Panc1 (cell line): ENCODE measurements at places on chromosomes 3 and 15. TPM values are rescaled to one million over a fixed set of nuclear protein-coding genes. Genes with fewer than 3 reads are reported as not detected.

CPLX3 gene
- not detected for total RNA-seq

PLXND1 gene
- 248 TPM for total RNA-seq

DNA sequence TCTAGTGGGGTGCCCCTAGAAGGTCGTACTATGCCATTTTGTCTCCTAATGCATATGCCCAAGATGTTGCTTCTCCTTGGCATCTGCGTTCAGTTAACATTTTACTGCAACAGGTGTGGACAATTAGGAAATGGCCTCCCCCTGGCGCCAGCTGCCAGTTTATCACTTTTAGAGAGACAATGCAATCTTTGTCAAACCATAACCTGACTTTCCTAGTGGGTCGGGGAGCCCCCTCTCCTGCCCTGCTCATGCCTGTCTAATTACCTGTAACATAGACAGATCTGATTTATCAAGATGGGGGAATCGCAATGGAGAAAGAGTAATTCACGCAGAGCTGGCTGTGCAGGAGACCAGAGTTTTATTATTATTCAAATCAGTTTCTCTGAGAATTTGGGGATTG, 353.7 kb upstream of the SGO1 start:
- no peak for DNase-seq

SGO1 gene
- total RNA-seq, result 14.8 TPM

DNA sequence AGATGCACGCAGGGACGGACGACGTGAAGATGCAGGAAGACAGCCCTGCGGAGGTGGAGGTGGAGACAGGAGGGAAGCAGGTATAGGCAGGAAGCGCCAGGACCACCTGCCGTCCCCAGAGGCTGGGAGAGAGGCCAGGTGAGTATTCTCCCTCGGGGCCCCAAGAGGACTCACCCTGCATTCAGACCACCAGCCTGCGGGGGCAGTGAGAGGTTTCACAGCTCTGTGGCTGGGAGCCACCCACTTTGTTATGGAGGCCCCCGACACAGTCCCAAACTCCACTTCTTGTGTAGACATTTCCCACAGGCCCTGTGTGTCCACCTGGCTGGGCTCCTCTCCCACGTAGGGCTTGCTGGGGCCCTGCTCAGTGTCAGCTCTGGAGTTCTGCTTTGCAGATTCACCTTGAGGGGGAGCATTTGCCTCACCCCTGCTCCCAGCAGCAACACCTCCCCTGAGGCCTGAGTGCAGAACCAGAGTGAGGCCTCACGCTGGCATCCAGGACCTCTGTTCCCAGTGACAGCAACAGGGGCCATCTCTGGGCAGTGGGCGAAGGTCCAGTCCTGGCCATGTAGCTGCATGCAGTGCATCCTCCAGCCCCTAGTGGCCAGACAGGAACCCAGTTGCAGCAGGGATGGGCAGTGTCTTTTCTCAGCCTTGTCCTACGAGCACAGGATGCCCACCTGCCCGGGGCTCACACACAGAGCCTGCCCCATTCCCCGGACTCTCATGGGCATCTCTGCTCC, 119.4 kb upstream of the IQSEC1 start:
- DNase-seq, result no peak
